ENCODE measurements at places on chromosomes 6 and 20.

DNA sequence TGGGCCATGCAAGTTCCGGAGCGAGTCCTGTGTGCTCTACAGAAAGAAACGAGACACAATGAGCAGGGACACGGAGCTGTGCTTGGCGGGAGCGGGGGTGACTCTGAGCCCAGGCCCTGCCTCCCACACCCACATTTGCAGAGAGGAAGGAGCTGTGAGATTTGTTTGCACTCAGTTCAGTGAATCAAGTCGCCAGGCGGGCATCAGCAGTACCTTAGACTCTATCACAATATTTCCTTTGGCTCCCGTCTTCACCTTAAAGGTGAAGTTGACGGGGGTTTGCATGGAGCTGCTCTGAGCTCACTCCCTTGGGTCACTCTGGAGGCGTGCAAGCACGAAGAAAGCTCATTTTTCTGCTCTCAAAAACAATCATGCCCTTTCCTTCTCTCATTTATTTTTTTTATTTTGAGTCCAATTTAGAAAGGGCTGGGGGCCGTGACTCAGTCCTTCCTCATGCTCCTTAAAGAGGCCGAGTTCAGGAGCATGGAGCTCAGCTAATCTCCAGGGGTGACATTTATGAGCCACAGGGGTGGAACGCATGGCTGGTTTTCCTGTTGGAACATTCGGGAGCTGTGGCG, 188.2 kb downstream of the NFATC2 start:
- ATAC-seq: no peak

- no peak for ATAC-seq
Measured at GRCh38 chr6:98484696-98485095, 349.7 kb upstream of the POU3F2 start.

- ATAC-seq: no peak
Measured at GRCh38 chr20:47031821-47032220, 137.2 kb downstream of the EYA2 start.

- ATAC-seq: no peak
Measured at GRCh38 chr6:79421707-79422484, 115.3 kb downstream of the LCA5 start.

DNA sequence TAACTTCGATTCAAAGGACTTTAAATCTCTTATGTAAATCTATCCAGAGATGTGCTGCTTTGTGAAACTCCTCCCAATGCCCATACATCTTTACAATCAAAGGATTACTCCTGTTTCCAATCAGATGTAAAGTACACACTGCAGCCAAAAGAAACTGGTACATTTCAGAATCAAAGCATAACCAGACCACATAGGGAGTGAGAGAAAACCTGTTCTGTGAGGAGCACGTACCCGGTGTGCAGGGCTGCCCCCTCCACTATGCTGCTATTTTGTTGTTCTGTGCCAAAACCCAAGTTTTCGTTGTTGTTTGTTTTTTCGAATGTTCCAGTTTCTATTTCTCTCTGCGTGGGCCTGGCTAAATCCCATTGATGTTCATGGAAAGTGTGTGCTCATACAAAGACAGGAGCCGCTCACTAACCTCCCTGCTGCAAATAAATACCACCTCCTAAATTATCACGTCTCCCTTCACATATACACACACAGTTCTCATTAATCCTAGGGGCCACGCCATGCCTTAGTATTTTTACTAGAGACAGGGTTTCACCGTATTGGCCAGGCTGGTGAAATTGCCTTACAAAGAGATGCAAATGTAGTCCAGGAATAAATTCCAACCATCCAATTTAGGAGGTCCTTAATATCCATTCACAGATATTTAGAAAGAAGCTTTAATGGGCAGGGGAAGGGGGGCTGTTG, 52.9 kb downstream of the ATP9A start:
- ATAC-seq: no peak

- ATAC-seq: no peak
Measured at GRCh38 chr6:81734500-81735150, 17.9 kb downstream of the TENT5A start.

DNA sequence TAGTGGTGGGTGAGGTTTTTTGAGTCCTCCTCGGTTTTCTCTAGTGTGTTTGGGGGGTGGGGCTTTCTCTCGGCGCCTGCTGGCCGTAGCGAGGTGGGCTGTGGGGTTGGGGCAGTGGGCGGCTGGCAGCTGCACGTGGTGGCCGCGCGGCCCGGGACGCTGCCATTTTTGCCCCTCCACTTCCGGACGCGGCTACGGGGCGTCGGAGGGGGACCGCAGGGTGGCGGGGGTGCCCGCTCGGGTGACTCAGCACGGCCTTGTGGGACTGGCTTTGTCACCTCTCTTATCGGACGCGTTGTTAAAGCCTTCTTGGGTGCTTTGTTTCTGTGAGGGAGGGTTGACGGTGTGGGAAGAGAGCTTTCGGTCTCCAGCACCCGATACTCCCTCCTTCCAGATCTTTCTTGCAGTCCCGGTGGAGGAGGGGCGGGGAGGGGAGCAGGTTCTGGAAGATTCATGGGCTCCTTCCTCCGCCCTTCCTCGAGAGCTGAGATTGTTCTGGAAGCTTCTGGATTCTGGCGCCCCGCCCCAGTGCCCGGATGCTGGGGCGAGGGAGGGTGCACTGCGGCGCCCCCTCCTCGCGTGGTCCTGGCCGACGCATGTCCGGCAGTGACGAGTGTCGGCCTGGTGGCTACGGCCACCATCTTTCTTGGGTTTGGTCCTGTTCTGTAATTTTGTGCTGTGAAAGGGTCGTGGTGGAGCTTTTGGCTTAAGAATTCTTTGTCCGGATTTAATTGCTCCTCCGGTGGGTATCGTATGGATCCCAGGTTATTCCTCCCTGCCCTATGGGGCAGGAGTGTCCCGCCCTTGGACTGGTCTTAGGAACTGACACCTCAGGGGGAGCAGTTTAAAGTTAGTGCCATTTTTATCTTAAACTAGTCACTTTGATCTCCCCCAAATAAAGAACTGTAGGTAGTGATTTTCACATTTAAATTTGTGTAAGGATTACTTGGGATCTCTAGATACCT, 719 bp downstream of the HSP90AB1 start:
- ATAC-seq: peak; percentile 60

DNA sequence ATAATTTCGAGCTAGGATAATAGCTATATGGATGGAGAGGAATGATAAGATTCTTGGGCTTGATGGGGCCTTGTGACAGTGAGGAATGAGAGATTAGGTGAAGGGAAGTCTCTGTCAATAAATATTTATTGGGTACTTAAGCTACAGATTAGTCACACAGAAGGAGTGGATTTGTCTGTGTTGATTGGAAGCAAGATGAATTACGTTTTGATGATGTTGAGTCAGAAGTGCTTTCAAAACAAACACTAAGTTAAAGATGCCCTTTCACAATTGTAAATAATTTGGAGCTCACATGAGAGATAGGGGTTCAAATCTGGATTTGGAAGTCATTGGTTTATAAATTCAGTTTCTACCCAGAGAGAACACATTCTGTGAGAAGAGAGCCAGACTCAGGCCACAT, 834.2 kb downstream of the KIF16B start:
- ATAC-seq: no peak

GRCh38 chr20:1423625-1424106, 30.8 kb upstream of the FKBP1A start:
- ATAC-seq: no peak

DNA sequence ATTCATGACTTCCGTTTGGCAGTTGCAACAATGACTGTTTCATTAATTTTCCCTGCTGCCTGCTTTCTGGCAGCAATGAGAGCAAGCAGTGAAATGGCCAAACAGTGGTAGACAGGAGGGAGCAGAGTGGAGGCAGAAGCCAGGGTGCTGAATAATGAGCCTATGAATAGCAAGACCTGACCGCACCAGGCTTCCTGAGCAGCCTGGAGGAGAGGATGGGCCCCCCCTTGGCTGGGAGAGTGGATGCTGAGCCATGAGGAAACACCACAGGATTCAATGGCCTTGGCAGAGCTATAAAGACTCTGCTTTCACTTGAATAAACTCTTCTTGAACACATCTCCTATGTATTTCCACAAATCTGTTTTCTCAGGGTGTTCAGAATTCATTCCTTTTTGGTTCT, 68.1 kb upstream of the SNRPB2 start:
- ATAC-seq: no peak

- ATAC-seq: no peak
Measured at GRCh38 chr20:17442588-17442987, 88.6 kb downstream of the BFSP1 start.

- no peak for ATAC-seq
Measured at GRCh38 chr6:64786736-64787135, 920.3 kb downstream of the EYS start.

DNA sequence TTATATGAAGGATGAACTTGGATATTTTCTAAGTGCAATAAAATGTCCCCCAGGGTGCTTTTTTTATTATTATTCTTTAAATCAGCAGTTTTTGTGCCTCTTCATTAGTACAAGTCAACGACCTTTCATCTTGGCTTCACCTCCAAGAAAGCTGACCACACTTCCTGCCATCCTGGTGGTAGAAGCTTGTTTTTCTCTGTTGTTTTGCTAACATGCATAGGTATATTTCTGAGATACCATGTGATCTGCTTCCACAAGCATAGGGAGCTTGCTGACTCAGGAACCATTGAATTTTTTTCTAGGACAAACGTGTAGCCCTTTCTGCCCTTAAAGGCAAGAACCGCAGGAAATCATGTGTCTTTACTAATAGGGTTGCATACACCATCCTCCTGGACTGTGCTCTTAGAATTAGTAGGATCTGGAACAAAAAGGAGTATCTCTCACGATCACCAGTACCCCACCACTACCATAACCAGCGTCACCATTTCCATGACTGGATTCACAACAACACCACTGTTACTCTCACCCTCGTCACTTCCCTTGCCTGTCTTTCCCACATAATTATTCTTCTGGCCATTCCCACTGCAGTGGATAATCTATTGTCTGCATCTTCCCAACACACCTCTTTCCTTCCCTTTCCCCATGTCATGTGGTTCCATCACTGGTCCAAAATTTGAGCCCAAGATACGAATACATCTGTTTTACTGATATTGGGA, 207.1 kb downstream of the MAFB start:
- no peak for ATAC-seq

DNA sequence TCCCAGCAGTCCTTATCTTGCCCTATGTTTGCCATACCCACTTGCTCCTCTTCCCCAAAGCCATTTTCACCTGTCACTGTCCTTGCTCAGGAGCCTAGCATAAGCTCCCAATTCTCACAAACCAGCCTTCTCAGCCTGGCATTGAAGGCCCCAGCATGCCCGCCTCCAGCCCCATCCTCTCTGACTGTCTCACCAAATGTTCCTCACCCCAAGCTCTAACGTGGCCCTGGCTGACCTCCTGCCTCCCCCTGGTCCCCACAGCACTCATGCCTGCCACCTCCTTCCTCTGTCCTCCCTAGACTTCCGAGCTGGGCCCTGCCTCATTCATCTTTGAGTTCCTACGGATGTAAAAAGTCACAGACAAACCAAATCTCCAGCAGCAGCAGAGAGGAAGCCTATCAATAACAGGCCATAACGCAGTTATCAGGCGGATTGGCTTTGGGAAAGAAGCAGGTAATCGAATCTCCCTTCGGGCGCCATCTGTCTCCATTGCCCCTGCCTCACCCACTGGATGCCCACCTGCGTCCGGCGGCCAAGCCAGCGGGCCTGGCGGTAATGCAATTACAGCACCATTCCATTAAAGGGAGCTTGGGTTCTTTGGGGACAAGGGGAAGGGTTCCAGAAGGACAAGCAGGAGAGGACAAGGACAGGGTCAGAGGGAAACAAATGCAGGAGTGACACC, 104.4 kb downstream of the MRPL14 start:
- no peak for ATAC-seq

DNA sequence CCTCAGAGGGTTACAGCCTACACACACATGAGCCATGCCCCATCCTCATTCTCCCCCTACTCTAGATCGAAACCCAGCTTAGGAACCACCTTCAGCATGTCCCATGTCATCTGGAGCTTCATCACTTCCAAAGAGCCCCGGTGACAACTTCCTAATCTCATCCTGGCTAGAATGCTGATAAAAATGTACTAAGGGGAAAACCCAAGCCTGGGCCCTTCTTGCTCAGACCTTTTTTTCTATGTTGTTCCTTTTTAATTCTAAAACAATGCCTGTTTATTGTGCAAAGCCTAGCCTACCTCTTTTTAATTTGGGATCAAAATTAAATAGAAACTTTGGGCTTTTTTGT, 44.1 kb upstream of the NT5E start:
- no peak for ATAC-seq

DNA sequence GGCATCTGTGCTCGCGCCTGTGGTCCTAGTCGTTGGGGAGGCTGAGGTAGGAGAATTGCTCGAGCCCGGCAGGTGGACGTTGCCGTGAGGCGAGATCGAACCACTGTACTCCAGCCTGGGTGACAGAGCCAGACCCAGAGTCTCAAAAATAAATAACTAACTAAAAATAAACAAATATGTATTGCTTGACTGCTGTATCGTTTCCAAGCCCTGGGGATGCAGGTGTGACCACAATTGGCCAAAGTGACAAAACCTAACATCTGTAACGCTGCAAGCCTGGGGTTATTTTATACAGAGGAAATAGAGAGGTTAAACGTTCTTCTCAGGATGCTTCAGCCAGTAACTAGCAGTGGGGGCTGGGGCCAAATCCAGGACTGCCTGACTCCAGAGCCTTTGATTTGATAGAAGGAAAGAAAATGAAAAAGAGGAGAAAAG, 1.9 kb upstream of the SRSF3 start:
- ATAC-seq: no peak

DNA sequence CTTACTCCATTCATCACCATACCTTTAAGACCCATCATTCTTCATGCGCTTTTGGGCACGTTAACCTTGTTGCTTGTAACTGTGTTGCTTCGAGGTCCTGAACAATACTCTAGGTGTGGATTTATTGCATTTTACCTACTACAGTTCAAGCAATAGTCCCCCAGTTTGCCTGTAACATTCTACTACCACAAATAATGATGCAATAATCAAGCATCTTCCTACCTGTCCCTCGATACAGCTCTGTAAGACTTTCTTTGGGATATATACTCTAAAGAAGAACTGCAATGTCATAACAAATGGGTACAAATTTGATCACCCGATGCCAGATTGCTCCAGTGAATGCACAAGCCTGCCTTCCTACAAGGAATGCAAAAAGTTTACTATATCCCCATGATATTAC, 1342.6 kb upstream of the GJE1 start:
- no peak for ATAC-seq

DNA sequence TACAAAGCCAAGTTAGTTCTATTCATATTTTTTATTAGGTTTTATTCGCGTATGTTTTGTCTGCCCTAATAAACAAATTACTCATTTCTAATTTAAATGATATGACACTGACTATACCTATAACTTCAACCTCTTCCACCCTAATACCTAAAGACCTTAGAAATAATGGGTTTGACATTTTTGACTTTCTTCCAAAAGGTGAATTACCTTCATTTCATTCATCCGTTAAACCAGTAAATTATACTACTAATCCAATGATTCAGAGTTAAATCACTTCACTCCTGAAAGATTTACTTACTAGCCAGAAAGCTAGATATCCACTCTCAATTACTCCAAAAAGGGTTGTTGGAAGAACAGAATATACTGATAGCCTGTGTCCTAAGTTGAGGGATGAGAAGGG, 5.2 kb downstream of the MRPS10 start:
- ATAC-seq: no peak
